A549 (cell line): ENCODE measurements at places on chromosomes 7 and 10.
A peak's percentile ranks its signal among the peaks of the same experiment; 100 is the strongest.

- no peak for DNase-seq
These were observed 17.9 kb downstream of the COL28A1 start for GRCh38 chr7:7517754-7518153.

- no peak for DNase-seq
These were observed 60.0 kb downstream of the MLLT10 start for GRCh38 chr10:21593986-21594385.

- DNase-seq: peak; percentile 38
These were observed 121.5 kb downstream of the CRPPA start for GRCh38 chr7:16299853-16300252.

DNA sequence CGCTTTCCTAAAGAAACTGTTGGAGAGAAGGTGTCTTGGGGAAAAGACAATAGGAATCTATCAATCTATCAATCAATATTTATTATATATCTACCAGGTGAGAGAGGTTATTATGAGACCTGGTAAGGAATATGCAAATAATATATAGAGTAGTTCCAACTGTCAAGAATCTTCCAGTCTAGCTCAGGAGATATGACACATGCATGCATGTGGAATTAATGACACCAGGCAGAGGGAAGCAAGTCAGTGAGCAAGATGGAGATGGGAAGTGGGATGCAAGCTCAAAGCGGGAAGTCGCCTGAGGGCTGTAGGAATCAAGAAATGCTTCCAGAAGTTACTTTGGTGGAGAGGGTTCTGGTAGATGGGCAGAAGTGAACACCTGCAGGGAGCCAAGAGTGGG, 187.4 kb upstream of the NRP1 start:
- DNase-seq: no peak

DNA sequence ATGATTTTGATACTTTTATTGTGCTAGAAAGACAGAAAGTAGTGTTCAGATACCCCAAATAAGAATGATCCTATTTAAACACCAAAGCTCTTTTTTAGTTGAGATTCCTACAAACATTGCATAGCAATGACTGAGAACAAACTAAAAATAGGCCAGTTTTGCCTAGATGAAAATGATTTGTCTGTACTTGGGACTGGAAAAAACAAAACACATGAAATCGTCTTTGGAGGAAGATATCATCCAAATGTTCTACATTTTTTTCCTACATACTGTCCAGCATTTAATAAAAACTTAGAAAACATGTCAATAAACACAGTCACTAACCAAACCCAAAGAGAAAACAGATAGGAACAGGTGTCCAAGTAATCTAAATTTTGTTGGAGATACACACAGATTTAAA, 111.6 kb upstream of the MEOX2 start:
- no peak for DNase-seq

DNA sequence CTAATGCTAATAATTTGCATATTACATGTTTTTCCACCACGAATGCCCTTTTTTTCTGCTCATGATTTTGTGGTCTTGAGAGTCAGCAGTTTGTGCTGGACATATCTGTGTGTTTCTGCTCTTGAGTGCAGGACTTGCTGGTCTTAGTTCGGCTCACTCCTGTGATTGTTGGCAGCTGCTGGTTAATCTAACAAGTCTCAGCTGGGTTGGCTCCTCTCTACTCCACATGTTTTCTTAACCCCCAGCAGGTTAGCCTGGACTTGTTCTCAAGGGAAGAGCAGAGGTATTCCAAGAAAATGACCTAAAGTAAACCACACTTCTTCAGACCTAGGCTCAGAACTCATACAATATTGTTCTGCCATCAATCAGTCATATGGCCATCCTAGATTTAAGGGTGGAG, 1238.9 kb downstream of the XPNPEP1 start:
- DNase-seq: no peak

GRCh38 chr7:32163896-32164295, 93.7 kb upstream of the PDE1C start:
- DNase-seq: no peak

DNA sequence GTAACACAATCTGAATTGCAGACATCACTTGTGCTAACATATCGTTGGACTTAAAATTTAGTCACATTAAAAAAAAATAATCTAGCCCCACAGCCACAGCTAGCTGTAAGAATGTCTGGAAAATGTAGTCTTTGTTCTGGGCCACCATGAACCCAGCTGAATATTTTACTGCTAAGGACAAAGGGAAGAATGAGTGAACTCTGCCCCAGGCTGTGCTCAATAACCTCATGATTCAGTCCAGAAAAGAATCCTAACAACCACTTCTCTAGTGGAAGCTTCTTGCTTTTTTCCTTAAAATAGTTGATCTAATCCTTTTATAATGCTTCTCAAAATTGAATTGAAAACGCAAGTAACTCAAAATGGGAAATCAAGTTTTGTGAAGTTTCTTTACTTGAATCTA, 25.6 kb upstream of the SOSTDC1 start:
- no peak for DNase-seq

DNA sequence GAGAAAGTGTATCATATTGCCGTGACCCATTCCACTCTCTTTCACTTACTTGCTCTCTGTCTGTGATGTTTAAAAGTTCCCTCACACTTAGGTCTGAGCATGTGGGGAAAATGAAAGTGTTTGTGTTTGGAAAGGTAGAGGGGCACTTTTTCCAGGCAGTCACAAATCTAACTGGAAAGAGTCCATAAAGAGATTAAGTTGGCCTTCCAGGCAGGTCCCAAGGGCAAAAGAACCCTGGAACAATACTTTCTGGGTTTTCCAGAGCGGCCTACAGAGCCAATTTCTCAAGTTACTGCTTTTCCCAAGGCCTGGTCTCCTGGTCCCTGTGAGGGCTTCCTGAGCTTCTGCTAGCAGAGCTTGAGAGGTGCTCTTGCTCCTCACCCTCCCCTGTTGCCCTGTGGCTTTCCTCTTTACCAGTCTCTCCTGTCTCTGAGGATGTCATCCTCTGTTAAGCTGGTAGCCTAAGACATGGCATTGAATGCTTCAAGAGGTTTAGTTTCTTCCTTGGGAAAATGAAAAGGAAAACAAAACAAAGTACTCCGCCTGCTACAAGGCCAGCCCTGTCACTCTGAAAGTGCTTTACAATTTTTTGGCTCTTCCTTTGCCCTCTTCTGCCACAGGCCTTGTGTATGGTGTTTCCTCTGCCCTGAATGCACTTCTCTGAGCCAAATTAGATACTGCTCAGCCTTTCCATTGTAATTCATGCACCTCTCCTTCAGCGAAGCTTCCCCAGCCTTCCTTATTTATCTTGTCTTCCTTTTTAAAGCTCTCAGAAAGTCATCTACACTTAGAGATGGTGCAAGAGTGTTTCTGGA, 20.1 kb downstream of the TES start:
- no peak for DNase-seq

DNA sequence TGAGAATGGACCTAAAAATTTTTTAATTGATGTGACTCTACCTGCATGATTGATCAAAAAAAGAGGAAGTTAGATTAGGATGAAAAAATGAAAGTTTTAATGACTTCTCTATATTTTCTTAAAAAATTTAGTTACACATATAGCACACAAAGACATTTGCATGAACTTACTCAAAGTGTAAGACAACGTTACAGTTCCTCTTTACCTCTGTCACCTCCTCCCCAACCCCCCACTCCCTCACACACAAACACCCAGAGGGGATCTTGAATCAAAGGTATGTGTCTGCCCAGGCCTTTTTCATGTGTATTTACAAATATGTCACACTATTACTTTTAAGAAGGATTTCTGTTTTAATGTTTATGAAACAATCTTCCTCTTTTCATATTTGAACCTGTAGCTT, 20.6 kb upstream of the CDCA7L start:
- DNase-seq: no peak

- DNase-seq: no peak
These were observed 325.7 kb upstream of the BMPER start for GRCh38 chr7:33579673-33579960.

- no peak for DNase-seq
These were observed 7.3 kb downstream of the RP9 start for GRCh38 chr7:33101906-33102305.

DNA sequence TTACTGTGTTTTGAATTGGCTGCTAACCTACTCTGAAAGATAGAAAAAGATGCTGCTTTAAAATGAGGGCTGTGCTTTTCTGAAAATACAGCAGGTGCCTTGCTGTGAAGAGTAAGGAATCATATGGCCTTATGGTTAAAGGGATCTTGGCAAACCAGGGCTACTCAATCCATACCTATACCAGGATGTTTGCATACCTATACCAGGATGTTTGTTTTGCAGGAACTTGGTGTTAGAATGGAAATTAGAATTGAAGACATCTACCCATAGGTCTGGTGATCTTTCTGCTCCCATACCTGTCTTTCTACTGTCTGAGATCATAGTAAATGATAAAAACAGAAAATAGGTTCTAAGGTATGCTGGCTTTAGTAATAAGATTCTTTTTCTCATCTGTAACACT, 200.2 kb upstream of the C7orf33 start:
- no peak for DNase-seq

DNA sequence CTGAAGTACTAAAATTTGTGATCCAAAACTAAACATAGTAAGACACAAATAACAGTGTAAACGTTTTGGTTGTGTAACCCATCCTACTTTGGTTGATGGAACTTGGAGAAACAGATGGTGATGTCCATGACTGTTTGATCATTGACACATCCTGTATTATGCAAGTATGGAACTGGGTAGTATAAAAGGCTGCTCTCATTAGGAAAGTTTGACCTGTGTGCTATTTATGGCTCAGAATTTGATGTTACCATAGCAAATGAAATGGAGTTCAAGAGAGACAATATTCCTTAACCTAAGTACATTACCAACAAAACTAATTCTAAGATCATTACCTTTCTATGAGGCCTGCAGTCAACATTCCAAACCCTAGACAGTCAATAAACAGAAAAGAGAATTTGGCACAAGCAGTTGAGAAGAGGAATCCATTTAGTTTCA, 39.9 kb downstream of the DKK1 start:
- no peak for DNase-seq

DNA sequence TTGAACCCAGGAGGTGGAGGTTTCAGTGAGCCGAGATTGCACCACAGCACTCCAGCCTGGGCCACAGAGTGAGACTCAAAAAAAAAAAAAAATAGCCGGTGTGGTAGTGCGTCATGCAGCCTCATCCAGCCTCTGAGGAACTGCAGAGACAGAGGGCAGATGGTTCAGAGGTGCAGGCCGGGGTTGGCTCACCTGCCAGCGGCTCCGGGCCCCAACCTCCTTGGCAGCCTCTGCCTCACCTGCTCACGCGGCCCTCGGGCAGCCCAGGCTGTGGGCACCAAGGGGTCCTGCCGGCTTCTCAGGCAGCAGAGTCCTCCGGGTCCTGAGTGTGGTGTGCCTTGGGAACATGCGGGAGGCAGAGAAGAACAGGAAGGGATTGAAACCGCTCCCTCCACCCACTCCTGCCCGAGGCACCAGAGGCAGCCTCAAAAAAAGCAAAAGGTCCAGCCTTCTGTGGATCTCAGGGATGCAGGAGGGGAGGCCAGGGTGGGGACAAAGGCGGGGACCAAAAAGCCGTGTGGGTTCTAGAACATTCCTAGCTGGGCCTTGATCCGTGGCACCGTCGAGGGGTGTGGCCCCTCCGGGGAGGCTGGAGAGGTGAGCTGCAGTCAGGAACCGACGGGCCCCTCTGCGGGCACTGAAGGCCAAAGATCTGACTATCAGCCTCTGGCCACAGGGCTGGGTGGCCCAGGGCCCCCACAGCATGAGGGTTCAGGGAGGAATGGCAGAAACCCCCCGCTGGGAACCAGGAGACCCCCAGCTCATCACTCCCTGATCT, 55.4 kb upstream of the DNAJB6 start:
- DNase-seq: no peak

DNA sequence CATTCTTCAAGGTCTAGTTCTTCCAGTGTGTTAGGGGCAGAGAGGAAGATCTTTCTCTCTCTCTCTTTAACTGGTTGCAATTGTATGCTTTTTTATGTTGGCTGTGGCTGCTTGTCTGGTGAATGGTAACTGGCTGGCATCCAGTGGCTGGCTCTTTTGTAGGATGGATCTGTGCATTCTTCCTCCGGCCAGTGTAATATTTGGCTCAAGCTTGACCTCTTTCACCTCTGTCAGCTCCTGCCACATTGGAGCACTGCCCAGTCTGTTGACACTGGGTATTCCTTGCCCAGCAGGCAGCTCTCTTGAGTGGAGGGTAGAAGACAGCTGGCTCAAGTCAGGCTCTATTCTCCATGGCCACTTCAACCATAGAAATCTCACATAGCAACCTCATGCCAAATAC, 528.3 kb downstream of the PHTF2 start:
- no peak for DNase-seq

DNA sequence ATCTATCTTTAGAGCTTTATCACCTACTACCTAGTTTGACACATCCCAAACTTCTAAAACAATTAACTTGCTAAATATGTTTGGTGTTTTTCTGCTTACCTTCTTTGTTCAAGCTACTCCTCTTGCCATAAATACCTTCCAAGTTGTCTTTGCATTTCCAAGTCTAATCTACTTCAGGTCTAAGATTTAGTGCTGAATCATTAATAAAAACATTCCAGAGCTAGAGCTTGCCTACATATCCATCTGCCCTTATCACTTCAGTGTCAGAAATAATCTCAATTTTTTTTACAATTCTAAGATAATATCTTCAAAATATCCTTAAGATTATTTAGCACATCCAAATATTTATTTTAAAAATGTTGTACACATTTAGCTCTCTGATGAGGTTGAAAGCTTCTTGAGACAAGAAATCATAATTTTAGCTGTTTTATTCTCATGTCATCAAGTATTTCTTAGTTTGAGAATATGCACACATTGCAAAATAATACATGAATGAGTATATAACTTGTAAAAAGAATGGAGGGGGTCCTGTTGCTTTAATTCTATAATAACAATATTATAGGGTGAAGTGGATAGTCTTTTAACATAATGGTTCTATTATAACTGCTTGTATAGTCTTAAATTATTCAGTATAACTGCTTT, 466.3 kb downstream of the SEMA3D start:
- no peak for DNase-seq

DNA sequence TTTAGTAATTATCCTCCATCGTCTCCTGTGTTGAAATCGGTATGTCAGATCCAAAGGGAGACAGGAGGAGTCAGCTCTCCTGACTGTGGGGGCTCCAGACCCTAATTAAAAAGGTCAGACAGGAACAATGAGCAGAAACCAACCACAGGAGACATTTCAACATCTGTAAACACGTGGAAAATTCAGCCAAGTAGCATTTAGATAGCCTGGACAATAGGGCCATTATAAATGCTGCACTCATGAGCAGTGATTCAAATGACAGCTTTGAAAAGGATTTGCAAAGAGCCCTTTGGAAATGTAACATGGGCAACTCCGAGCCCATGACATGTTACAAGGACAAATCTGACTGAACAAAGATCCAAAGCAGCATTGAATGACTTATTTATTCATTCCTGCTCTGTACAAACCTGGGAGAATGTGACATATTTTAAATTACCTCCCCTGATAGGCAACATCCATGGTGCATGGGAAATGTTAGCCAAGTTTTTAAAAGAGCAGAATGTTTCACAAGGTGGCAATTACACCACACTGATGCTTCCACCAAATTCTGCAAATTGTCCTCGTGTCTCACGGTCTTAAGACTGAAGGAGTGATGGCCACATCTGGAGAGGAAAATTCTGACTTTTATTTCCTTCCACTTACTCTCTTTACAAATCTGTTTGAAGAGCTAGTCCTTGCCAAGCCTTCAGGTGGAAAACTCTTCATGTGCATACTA, 113.3 kb upstream of the KMT2E start:
- DNase-seq: no peak

- no peak for DNase-seq
These were observed 542 bp upstream of the SAMD9L start for GRCh38 chr7:93148727-93149126.

- peak; percentile 86 for DNase-seq
These were observed 39.1 kb downstream of the GOLGA7B start for GRCh38 chr10:97888641-97889262.

- DNase-seq: no peak
These were observed 25.4 kb upstream of the GATAD1 start for GRCh38 chr7:92421676-92422435.
